ENCODE measurements at places on chromosomes 13 and 19. TPM values are rescaled to one million over a fixed set of nuclear protein-coding genes. Genes with fewer than 3 reads are reported as not detected.

The CYP2A6 gene
- total RNA-seq, result not detected

The ZNF813 gene
- 2.4 TPM for total RNA-seq

The TEX29 gene
- total RNA-seq, result not detected

The CACNG8 gene
- total RNA-seq, result under 0.01 TPM

The SIGLEC14 gene
- total RNA-seq, result not detected

The TMPRSS9 gene
- total RNA-seq, result not detected

The MTUS2 gene
- total RNA-seq, result not detected

The SERPINE3 gene
- total RNA-seq, result not detected

The COMP gene
- not detected for total RNA-seq

The KLK1 gene
- total RNA-seq, result not detected

The SYNE4 gene
- 0.15 TPM for total RNA-seq

The ALOX5AP gene
- not detected for total RNA-seq

The NLRP7 gene
- not detected for total RNA-seq

The LGALS7 gene
- not detected for total RNA-seq

The TMEM59L gene
- not detected for total RNA-seq

The SBK2 gene
- total RNA-seq, result not detected

The RGS9BP gene
- total RNA-seq, result 0.17 TPM

The C1QTNF9B gene
- not detected for total RNA-seq

The LIM2 gene
- total RNA-seq, result not detected
